ENCODE measurements at places on chromosomes 6 and 20.
A peak's percentile ranks its signal among the peaks of the same experiment; 100 is the strongest.

DNA sequence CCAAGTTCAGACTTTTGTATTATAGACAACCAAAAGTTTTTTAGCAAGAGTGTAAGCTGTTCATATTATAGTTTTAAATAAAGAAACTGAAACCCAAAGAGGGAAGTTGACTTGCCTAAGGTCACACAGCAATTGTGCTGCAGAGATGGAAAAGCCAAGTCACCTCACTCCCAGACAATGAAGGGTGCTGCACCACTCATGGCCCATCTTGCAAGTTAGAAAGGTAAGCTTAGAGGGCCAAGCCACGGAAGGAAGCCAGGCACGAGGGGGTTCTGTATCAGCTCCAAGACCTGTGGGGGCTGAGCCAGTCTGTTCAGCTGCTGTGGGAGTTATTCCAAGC, 860 bp downstream of the DEFB124 start:
- no peak for DNase-seq

GRCh38 chr6:56699066-56699654, 56.5 kb upstream of the DST start:
- peak; percentile 27 for DNase-seq

- no peak for DNase-seq
Observed at GRCh38 chr6:25354078-25354932, 75.1 kb downstream of the CARMIL1 start.

DNA sequence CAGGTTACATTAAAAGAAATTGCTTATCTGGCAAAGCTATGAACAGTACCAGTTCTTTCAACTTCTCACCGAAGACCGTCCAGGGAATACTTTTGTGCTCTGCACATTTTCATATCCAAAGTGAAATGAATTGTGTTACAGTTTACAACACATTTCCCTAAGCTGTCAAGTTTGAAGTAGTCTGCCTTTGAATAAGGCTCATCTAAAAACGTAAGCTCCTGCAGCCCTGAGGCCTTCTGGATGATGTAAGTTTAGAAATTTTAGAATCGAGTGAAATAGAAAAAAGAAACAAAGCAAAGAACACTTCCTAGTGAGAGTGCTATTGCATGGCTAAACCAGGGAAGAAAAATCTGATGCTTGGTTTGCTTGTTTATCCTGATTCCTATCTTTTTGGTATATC, 653.8 kb downstream of the MMUT start:
- DNase-seq: no peak

DNA sequence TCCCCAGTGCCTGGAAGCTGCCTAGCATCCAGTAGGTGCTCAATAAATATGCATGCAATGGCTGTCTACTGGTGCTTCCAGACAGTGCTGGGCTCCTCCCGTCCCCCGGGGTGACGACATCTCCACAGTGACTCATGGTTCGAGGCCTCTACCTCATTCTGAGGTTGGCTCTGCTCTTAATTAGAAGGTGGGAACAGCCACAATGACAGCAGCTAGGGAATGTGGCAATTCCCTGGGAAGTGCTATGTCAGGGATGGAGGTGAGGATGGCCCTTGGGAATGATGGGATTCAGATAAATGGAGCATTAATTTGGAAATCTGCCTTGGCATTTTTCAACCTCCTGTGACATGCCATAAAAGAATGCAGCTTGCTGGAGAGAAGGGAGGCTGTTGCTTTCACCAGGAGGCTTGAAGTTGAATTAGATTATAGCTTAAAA, 43.5 kb upstream of the NFATC2 start:
- peak; percentile 72 for DNase-seq

DNA sequence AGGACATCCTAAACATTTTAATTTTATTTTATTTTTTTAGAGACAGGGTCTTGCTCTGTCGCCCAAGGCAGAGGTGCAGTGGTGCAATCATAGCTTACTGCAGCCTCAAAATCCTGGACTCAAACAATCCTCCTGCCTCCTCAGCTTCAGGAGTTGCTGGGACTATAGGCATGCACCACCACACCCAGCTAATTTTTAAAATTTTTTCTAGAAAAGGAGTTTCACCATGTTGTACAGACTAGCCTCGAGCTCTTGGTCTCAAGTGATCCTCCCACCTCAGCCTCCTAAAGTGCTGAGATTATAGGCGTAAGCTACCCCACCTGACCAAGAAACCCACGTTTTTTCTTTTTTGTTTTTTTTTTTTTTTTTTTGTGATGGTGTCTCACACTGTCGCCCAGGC, 33.3 kb downstream of the BAK1 start:
- DNase-seq: no peak

DNA sequence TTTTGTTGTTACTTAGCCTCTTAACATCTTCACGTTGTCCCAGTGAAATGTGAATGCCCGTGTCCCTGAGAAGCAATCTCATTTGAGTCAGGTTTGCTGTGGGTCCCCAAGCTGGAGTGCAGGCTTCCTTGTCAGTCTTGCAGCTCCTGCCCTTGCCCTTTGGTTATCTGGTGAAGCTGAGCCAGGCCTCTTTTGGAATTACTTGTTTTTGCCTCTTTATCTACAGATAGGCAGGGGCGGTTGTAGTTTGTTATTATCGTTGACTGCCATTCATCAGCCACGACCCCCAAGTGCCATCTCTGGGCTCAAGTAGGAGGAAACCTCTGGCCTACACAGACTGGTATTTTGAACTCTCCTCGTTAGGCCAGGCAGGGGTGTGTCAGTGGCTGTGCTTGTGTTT, 2.2 kb downstream of the TMEM14C start:
- no peak for DNase-seq

DNA sequence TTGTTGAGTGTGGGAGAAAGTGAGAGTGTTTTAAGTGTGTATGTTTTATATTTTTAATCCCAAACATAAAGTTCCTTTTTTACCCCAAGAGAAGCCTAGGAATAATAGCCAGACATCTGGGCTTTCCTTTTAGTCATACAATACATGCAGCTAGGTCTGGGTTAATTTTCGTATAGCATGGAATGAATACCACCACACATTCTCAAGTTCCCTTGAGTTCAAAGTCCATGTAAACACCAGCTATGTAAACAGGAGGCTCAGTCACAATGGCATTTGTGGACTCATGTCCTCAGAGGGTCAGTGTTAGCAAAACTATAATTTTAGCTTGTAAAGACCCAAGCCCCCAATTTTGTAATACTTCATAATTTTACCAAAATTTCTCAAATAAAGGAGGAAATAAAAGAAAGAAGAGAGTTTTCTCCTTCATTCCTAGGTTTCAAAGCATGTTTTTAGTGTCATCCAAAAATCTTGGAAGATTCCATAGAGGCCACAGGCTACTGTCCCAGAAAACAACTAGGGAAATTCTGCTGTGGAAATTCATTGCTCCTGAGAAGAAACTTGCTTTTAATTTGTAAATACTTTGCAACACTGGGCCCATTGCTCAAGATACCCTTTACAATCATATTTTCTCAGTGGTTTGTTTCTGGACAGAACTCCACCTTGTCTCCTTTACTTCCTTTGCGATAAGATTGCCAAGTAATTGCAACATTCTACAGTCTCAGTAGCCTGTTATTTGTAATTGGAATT, 671.2 kb downstream of the COL12A1 start:
- no peak for DNase-seq

- peak; percentile 38 for DNase-seq
Observed at GRCh38 chr6:7414811-7415210, 25.2 kb downstream of the RIOK1 start.

DNA sequence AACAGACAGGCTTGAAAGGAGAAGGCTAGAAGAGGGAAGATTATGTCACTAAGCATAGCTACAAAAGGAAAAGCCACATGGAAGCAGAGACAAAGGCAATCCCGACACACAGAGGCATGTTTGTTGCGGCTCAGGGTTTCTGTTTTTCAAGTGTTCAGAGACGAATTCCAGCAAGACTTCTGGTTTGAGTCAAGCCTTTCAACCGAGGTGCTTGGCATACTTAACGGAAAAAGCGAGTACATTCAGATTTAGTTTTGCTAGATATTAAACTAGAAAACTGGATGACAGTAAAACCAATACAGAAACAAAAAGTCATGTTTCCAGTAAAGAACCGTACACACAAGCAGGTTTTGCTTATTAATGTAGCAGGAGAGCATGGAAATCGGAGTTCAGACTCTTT, 27.2 kb downstream of the MCUR1 start:
- DNase-seq: no peak

DNA sequence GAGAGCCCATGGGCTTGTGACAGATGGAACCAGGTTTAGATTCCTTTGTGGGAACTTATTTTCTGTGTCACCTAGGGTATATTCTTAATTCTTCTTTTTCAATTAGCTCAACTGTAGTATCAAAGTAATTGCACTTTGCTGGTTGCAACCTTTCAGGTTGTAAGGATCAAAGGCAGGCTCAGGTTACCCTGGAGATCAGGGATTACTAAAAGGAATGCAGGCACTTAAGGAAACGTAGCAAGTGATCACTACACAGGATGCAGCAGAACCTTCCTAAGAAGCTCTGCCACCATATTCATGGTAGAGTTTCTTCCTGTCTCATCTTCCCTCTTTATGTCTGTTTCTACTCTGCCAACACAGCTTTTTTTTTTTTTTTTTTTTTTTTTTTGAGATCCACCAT, 133.2 kb upstream of the JAG1 start:
- DNase-seq: no peak

- no peak for DNase-seq
Observed at GRCh38 chr20:47711046-47711752, 74.1 kb downstream of the SULF2 start.

DNA sequence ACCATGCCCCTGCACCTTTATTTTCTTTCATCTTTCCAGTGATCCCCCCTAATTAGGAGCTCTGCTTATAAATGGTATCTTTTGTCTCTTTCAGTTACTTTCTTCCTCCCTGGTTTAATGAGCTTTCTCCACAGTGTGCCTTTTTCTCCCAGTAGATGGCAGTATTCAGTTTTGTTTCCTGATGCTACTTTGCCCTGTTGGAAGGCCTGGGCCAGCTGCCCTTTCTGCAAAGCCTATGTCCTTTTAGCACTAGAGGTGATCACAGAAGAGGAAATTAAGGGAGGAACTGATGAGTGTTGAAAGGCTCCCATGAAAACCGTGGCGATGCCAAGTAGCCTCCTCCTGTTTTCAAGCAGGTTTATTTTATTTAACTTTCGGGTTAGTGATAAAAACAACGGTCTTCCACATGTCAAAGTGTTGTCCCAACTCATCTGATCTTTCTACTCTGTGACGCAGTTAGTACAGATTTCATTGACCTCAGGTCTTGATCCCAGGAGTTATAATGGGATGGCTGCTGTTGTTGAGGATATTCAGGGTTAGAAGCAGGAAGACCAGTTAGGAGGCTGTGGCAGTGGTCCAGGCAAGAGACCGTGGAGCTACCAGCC, 184.2 kb upstream of the BMP2 start:
- peak; percentile 57 for DNase-seq

- peak; percentile 59 for DNase-seq
Observed at GRCh38 chr6:42661540-42662153, 60.8 kb downstream of the PRPH2 start.

DNA sequence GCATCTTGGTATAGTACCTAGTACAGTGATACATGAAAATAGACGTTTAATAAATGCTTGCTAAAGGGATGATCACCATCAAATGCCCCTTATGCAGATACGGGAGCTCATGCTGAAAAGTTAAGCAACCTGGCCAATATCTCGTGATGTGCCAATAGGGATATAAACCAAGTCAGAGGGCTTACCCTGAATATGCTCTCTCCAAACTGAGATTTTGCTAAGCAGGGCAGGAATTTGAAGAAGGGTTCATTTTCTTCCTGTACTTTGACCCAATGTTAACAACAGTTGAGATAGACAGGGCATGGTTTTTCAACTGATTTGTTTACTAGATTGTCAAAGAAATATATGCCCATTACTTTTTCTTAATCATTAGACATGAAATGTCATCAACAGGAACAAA, 219.3 kb upstream of the PREP start:
- no peak for DNase-seq

GRCh38 chr6:34736823-34737222, 20.5 kb upstream of the SNRPC start:
- DNase-seq: no peak

DNA sequence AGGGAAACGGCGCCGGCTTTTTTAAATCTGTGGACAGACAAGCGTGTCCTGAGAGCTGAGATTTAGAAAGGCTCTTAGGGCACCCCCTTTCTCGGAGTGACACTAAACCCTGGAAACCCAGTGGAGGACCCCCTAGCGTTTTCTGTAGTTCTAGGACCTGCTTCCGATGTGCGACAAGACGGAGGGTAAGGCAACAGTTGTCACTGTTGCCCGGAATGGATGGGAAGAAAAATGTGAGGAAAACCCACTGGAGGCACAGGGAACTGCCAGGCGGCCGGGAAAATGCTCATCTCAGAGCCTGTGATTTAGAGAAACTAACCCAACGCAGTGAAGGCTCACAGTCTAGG, 551 bp upstream of the ATP5F1E start:
- DNase-seq: peak; percentile 56

- DNase-seq: peak; percentile 78
Observed at GRCh38 chr6:19851241-19852089, 14.3 kb downstream of the ID4 start.

DNA sequence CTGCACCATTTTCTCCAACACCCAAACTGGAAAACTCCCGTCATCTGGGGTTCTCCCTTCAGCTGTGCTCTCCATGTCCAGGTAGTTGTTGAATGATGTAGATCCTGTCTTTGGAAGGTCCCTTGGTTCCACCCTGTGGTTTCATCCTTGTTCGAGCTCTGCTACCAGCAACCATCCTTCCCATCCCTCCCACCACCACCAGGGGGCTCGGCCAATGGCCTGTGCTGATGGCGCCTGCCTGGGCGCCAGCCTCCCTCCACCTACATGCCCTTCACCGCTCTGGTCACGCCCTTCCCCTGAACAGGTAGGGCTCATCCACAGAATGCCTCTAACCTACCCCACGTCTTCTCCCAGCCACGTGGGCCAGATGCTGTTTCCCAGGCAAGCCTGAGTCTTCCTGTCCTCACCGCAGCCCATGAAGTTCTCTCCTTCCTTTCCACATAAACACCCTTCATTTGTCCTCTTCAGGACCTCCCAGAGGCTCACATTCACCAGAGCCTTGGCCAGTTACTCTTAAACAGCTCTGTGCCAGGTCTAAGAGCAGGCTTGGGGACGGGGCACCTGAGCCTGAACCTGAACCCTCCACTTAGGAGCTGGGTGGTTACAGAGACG, 75.1 kb upstream of the DUSP22 start:
- DNase-seq: no peak

DNA sequence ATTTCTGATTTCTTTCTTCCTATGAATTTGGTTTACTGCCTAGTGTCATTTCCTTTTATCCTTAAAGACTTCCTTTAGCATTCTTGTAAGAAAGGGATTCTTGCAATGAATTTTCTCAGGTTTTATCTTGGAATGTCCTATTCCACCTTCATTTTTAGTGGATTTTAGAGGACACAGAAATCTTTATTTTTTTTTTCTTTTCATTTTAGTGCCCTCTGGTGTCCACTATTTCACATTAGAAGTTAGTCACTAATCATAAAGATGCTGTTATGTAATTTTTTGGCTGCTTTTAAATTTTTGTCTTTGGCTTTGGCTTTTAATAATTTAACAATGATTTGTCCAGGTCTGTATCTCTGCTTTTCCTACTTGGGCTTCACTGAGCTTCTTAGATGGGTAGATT, 28.1 kb downstream of the LMBRD1 start:
- no peak for DNase-seq
